GM18507 (cell line): ENCODE measurements at places on chromosomes 16 and 17.

GRCh38 chr16:58814348-58814801 lies 80.3 kb upstream of the GOT2 start:
- DNase-seq = peak; percentile 23

DNA sequence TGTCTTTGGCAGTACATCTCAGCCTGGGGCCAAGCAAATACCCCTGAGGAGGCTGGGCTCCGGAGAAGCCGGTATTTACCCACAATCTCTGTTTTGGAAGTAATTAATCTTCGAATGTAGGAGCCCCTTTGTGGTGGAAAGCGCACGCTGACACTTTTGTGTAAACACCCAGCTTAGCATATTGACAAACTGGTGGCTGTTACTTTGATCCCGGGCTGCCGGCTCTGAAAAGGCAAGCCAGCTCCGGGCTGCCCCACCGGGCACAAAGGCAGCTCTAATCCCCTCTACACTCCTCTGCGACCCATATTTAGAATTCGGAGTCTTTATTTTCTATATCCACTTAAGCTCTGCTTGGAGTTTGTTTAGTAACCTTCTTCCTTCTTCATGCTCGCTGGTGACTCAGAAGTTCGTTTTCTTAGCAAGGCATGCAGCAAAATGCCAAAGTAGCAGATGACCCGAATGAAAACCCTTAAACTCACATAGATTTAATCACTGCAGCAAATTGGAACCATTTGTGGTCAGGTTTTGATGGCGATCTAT lies 144.0 kb upstream of the IRX3 start:
- no peak for DNase-seq

DNA sequence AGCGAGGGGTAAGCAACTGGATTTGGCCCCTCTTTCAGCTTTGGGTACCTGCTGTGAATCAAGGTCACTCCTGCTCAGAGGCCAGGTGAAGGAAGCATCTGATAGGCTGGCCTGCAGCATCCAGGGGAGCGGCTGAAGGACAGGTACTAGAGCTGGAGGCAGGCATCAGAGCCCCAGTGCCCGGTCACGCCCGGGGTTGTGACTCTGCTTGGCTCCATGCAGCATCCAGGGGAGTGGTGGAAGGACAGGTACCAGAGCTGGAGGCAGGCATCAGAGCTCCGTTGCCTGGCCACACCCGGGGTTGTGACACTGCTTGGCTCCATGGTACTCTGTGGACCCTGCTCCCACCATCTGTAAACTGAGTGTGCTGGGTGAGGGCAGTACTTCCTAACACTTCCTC lies 189.7 kb downstream of the XYLT1 start:
- no peak for DNase-seq

DNA sequence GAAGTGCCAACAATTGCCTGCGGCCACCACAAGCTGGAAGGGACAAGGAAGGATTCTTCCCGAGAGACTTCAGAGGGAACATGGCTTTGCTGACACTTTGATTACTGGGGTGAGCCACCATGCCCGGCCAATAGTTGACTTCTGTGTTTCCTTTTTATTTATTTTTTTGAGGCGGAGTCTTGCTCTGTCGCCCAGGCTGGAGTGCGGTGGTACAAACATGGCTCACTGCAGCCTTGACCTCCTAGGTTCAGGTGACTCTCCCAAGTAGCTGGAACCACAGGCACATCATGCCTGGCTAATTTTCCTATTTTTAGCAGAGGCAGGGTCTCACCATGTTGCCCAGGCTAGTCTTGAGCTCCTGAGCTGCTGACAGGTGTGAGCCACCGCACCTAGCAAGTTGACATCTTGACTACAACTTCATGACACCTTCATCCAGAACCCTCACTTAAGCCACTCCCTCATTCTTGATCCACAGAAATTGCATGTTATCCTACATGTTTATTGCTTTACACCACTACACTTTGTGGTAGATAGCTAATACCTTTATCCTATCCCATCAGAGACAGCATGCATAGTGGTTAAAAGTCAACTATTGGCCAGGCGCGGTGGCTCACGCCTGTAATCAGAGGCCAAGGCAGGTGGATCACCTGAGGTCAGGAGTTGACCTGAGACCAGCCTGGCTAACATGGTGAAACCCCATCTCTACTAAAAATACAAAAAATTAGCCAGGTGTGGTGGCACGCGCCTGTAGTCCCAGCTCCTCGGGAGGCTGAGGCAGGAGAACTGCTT lies 16.1 kb upstream of the GPRC5C start:
- DNase-seq = no peak

DNA sequence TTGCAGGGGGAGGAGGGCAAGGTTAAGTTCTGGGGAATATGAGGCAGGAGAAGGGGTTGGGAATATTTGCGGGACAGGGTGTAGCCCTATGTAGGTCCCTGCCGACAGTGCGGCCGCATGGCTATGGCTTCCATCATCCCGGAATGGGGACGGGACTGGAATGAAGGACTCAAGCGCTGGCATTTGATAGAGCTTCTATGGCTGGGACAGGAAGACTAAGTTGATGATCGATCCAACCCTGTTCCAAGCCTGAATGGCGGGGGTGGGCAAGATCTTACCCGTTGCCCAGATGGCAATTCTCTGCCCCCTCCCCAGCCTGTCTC lies 47.1 kb downstream of the SRCIN1 start:
- DNase-seq = no peak

- no peak for DNase-seq
These were observed 50.0 kb upstream of the AKAP1 start for GRCh38 chr17:57034807-57035754.

DNA sequence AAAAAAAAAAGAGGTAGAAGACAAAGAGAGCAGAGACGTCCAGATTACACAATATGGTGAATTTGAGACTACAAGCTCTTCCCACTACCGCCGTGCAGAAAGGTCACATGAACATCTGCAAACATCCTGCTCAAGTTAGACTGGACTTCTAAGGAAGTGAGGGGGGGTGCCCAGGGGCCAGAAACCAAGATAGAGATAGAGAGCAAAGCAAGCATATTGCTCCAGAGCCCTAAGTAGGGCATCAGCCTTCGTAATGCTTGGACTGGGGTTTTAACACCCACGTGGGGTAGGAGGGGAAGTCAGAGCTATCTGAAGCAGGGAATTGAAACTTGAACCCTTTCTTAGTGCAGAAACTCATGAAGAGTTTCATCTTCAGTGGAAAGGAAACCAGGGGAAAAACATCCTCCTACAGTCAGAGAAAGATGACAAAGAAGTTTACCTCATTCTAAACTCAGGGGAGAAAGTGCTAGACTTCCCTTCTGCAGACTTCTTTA lies 8.7 kb downstream of the CLEC19A start:
- DNase-seq = peak; percentile 30

- no peak for DNase-seq
These were observed 40.7 kb upstream of the ZKSCAN2 start for GRCh38 chr16:25298165-25298872.

GRCh38 chr17:82317394-82318168 lies at the start of gene CD7:
Gene CD7, minus strand, starts transcription at chr17:82317608. Its CDS starts 113 bp downstream, at chr17:82317495.
- DNase-seq = no peak

DNA sequence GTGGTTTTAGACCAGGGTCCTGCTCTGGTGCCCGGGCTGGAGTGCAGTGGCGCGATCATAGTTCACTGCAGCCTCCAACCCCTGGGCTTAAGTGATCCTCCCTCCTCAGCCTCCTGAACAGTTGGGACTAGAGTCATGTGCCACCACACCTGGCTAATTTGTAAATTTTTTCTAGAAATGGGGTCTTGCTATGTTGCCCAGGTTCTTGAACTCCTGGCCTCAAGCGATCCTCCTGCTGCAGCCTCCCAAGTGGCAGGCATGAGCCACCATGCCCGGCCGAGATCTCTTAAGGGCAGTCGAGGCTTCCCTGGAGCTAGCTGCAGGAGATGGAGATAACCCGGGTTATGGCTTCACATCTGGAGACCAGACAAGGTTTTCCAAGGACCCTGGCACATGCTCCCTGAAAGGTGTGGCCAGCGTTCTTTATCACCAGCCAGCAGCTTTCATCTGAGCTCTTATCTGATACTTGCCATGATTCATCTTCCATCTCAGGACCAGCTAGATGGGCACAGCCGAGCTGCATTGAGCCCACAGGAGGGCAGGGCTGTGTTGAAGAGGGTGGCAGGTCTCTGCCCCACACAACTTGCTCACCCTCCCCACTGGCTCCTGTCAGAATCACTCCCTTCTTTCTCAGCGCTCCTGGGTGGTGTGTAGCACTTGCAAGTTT lies 28.6 kb downstream of the SCNN1B start:
- DNase-seq = no peak

DNA sequence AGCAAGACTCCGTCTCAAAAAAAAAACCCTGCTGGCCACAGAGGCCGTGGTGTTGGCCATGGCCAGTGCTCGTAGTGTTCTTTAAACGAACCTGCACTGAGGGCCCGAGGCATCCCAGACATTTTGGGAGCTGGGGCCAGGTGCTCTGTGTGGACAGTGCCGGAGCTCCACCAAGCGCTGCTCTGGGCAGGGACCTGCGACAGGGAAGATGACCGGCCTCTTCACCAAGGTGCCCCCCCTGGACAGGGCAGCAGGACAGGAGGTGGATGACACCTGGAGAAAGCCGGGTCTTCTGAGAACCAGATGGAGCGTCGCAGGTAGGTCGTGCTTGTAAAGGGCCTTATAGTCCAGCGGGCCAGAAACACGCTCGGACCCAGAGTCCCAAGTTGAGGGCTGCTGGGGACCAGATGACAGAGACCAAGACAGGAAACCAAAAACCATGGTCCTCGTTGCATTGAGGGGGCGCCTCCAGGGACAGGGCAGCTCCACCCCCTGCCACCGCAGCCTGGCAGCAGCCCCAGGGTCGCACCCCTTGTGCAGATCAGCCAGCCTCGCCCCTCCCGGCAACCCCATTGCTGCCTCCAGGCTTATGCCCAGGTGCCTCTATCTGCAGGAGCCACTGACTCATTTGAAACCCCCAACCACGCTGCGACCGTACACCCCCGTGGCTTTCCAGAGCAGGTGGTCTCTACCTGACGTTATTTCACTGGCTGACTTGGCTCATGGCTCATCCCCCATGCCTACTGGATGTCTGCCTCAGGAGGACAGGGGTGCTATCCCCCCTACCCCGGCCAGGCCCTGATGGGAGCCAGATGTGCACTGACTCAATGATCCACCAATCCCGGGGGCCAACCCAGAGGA lies 4.2 kb upstream of the NTN3 start:
- no peak for DNase-seq

GRCh38 chr17:9355846-9356245 lies 219.8 kb downstream of the STX8 start:
- no peak for DNase-seq

DNA sequence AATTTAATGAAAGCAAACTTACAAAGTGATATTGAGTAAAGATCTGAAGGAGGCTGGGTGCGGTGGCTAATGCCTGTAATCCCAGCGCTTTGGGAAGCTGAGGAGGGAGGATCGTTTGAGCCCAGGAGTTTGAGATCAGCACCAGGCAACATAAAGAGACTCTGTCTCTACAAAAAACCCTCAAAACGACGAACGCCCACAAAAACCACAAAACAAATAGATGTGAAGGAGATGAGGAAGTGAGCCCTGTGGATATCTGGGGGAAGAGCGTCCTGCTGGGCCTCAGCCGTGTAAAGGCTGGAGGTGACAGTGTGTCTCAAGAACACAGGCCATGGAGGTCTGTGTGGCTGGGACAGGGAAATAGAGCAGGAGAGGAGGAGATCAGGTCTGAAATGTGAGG lies 68.8 kb downstream of the ITFG1 start:
- DNase-seq = peak; percentile 7

DNA sequence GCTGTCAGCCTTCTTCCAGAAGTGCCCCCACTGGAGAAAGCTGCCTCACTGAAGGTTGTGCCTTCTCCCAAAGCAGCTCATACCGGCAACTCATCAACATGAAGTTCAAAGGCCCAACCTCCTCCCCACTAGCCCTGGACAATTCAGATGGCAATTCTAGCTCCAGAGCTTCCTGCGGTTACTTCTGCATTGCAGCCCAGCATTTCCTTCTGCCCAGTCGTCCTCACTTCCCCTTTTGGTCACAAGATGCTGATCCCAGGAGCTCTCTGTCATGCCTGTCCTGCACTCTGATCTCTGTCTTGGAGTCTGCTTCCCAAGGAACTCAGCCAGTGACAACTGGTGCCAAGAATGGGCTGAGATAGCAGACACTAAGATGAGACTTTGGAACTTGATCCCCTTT lies 178.2 kb upstream of the SOX9 start:
- no peak for DNase-seq

GRCh38 chr17:81350320-81350890 lies 44.9 kb upstream of the BAHCC1 start:
- no peak for DNase-seq

- DNase-seq = no peak
These were observed 326.5 kb downstream of the HAPSTR1 start for GRCh38 chr16:9417898-9418297.

DNA sequence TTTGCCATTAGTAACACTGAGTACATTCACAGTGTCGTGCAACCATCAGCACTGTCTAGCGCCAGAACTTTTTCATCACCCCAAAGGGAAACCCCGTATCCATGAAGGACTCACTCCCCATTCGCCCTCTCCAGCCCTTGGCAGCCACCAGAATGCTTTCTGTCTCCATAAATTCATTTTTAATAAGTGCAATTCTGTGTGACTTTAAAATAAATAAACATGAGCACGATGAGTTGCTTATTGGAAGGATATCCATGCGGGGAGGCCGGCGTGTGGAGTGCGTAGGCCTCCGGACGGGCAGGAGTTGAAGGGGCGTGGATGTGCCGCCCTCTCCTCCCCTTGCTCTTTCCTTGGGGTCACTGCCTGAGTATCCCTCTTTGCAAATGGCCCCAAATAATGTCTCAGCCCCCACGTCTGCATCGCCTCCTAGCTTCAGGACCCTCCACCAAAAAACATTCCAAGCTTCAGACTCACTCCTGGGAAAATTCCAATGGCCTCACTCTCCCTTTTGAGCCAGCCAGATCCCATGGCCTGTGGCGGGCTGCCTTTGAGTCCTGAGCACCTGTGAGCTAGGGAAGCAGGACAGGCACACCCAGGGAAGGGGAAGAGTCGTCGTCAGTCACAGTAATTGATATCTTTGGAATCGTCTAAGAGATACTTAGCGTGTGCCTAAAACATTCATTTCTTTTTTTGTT lies 306.3 kb downstream of the SEC14L1 start:
- no peak for DNase-seq

- no peak for DNase-seq
These were observed 50.0 kb downstream of the BEAN1 start for GRCh38 chr16:66477028-66477515.

DNA sequence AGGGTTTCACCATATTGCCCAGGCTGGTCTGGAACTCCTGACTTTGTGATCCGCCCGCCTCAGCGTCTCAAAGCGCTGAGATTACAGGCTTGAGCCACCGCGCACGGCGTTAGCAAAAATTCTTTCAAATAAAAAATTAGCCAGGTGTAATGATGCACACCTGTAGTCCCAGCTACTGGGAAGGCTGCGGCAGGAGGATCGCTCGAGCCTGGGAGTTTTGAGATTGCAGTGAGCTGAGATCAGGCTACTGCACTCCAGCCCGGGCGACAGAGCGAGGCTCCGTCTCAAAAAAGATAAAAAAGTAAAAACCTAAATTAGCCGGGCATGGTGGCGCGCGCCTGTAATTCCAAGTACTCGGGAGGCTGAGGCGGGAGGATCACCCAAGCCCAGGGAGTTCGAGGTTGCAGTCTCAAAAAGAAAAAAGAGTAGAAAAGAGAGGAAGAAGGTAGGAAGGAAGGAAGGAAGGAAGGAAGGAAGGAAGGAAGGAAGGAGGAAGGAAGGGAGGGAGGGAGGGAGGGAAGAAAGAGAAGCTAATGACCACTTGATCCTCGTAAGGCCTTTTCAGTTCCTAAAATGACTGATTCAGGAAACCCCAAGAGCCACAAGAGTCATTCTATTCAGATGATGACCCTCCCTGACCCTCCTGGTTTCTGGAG lies 59.2 kb downstream of the SRL start:
- DNase-seq = no peak
